Mucosa of gallbladder (tissue), 1 donor: ENCODE measurements at places on chromosomes 2 and 18. TPM values are rescaled to one million over a fixed set of nuclear protein-coding genes. Genes with fewer than 3 reads are reported as not detected.

Gene HOXD13
- not detected for total RNA-seq

Gene KYNU
- total RNA-seq = 3.3 TPM

Gene DUSP2
- total RNA-seq = 11.3 TPM

Gene CDKL4
- 1.1 TPM for total RNA-seq

Gene TSHZ1
- total RNA-seq = 32.0 TPM

Gene CLEC4F
- 0.17 TPM for total RNA-seq

Gene ZNF385B
- total RNA-seq = 3.2 TPM

Gene LYPD1
- 14.6 TPM for total RNA-seq

Gene IFIH1
- 15.9 TPM for total RNA-seq

Gene SEMA4F
- total RNA-seq = 12.5 TPM

Gene SERPINB5
- 0.14 TPM for total RNA-seq
